ENCODE measurements at places on chromosomes 3 and 15. TPM values are rescaled to one million over a fixed set of nuclear protein-coding genes. Genes with fewer than 3 reads are reported as not detected.

The MESP2 gene
- 1.3 TPM for total RNA-seq

DNA sequence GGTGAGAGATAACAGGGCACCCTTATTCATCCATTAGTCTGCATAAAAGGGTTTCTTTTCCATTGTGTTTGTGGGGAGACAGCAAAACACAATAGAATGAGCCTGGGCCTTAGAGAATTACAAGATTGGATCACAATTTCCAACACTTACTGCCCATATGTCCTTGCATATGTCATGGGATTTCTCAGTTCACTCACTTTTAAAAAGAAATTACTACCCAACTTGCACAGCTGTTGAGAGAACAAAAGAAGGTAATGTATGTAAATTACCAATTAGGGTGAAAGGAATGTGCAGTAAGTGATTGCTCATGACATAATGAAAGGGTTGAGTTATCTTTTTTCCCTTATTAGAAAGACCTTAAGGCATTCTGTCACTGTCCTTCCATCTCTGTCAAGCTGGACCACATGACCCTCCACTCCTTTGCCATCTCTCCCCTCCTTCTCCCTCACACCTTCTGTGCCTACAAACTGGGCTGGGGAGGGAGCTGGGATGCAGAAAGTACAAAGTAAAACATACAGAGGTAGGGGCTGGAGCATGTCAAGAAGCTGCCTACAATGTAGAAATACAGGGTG is 244.2 kb downstream of the ZMAT3 start:
- DNase-seq: no peak

DNA sequence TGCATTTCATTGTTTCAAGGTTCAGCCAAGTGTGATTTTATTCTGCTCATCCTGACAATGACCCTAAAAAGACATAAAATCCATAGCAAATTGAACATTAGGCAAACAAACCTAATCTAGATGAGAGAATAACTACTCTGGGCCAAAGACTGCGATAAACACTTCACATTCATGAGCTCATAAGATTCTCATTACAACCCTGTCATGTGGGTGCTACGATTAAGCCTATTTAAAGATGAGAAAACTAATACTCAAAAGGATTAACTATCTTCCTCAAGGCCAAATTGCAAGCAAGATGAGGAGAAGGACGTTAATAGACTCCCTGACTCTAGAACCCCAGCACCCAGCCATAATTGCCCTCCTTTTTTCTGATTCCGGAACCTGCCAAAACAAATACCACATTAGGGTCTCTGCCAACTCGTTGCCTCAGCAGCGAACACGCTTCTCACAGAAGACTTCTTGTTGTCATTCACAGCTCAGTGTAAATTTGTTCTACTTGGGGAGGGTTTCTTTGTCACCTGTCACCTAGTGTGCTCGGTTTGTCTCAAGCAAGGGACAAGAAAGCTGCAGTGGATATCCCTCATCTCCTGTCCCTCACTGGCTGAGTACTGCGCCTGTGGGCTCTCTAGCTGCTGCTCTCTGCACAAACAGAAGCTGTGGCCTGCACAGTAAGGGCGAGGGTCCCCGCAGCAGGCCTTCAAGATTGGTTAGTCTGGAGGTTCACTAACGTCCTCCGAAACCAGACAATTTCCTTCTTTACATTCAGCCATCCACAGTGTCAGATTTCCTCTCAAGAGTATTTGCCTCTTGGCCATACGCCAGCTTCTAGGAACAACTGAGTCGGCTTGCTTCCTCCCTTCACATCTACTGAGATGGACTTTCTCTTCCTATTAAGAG is 200.0 kb upstream of the UBE2E2 start:
- DNase-seq: peak; percentile 50

DNA sequence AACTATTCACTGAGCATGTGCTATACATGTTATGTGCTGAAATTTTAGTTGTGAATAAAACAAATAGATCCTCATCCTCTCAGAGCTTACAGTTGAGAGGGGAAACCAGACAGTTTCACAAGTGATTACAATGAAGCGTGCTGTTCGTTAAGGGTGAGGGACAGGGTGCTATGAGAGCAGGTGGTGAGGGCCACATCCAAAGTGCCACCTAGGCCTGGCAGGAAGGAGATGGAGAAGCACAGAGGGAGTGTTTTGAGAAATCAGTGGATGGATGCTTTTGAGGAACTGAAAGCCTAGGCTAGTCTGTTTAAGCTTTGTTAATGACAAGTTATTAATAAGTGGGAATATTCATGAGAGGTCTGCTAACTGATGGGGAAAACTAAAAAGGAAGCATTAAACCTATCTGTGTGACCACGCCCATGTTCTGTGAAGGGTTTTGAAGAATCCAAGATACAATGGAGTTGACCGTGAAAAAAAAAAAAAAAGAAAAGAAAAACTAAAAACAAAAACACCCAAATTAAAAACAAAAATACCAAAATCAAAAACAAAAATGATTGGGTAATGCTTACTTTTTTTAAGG is 7.3 kb downstream of the MCTP2 start:
- DNase-seq: no peak

DNA sequence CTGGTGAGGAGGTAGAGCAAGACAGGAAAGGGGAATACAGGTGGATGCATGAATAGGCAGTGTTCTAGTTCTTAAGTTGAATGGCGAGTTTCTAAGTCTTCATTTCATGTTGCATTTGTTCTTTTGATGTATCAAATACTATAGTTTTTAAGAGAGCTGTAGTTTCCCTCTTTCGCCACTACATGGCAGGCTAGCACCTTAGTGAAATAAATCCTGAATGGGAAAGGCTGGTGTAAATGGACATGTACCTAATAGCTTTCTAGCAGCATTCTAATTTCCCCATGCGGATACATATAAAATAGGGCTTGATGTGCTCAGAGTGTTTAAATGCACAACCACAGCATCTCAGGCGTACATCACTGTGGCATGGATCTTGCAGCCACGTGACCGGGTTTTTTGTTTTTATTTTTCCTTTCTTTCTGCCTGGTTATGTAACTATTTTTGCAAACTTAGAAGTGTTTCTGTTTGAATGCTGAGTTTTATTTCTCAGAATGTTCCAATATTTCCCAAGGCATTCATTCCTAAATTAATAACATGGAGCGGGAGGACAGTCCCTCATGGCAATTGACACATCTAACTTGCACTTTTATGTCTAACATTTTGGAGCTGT is 23.5 kb upstream of the CLN6 start:
- peak; percentile 87 for DNase-seq

Measured in PC-3 (cell line).